ENCODE measurements at places on chromosomes 11 and 22. TPM values are rescaled to one million over a fixed set of nuclear protein-coding genes. Genes with fewer than 3 reads are reported as not detected.

TRIM48 gene
- total RNA-seq: not detected

DNA sequence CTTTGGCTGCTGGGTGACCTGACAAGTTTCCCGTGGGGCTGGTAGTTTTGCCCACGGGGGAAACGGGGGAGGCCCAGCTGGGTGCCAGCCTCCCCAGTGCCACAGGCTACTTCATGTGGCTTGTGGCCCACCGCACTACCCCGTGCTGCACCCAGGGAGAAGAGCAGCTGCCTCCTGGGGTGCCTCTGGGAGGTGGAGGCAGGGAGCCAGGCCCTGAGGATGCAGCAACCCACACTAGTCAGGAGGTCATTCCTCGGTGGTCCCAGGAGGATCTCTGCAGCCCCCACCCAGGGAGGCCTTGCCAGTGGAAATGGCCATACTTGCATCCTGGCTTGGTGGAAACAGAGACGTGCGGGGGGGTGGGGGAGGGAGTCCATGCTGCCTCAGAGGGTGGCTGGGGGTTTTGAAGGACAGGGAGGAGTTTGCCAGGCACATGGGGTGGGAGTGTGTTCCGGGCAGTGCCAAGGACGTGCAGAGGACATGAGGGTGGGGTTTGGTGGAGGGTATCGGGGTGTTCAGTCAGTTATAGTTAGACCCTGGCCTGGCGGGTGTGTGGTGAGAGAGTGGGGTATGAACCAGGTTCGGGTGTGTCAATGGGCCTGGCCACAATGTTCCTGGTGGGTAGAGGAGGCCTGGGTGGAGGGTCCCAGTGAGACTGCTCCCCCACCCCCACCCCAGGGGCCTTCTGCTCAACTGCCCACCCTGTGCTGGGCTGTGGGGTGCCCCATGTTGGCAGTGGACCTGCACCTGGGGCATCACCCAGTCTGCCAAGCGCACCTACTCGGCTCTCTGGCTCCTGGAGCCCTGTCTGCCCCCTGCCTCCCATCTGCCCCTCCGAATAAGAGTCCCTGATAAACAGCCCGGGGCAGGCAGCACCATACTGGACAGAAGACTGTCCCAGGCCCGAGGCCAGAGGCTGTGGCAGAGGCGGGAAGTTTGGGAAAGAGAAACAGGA, 3.8 kb downstream of the PIM3 start:
- no peak overlapping the region for H3K27ac ChIP-seq
- no peak overlapping the region for H3K4me3 ChIP-seq
- H3K36me3 ChIP-seq: peaks cover 18% of the 10 kb centered on the region
- peak; percentile 44 for DNase-seq
- H3K4me1 ChIP-seq: peaks cover 9% of the 10 kb centered on the region

DNA sequence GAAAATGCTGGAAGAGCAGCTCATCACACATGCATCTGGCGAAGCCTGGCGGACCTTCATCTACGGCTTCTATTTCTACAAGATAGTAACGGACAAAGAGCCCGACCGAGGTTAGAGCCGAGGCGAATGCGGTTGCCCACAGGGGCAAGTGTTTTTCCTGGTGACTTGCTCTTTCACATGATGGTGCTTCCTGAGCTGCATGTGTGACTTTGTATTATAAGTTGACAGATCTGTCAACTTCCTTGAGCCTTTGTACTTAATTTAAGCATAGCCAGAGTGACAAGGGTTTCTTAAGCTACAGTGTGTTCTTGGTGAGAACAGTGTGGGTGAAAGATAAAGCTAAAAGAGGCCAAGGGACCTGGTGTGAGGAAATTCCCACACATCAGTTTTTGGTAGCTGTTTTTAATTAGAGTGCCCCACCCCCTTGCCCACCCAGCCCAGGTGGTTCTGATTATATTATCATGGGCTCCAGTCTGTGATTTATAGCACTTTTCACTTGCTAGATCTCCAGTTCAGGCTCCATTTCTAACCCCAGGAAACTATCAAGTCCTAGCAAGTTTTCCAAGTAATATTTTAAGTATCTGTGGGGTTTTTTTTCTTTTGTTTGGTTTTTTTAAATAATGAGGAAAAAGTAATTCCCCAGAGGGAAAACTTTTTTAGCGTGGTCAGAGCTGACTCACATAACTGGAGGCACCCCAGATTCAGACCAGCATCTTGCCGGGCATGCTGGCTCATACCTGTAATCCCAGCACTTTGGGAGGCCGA, 68.0 kb upstream of the YWHAH start:
- no peak overlapping the region for H3K27ac ChIP-seq
- no peaks in the 10 kb centered on the region for H3K4me1 ChIP-seq
- no peak for DNase-seq
- no peaks in the 10 kb centered on the region for H3K27me3 ChIP-seq
- no peak overlapping the region for H3K4me3 ChIP-seq

C11orf86 gene
- not detected for total RNA-seq

- no peaks in the 10 kb centered on the region for H3K27me3 ChIP-seq
- no peaks in the 10 kb centered on the region for H3K4me1 ChIP-seq
- DNase-seq: no peak
- H3K36me3 ChIP-seq: no peaks in the 10 kb centered on the region
Observed at GRCh38 chr11:131833366-131833765, 463.0 kb downstream of the NTM start.

UBQLNL gene
- 0.26 TPM for total RNA-seq

- H3K27me3 ChIP-seq: no peaks in the 10 kb centered on the region
- H3K4me3 ChIP-seq: no peak overlapping the region
- no peaks in the 10 kb centered on the region for H3K4me1 ChIP-seq
- H3K36me3 ChIP-seq: no peaks in the 10 kb centered on the region
- DNase-seq: no peak
Observed at GRCh38 chr11:98835335-98835734, 185.4 kb upstream of the CNTN5 start.

- DNase-seq: no peak
- no peak overlapping the region for H3K4me3 ChIP-seq
- H3K4me1 ChIP-seq: no peaks in the 10 kb centered on the region
- H3K27me3 ChIP-seq: no peaks in the 10 kb centered on the region
Observed at GRCh38 chr11:96869207-96869606, 479.4 kb downstream of the JRKL start.

PKDREJ gene
- total RNA-seq: 0.04 TPM

GRCh38 chr22:22673628-22674027, 29.2 kb downstream of the GGTLC2 start:
- H3K4me1 ChIP-seq: no peaks in the 10 kb centered on the region
- peaks cover 31% of the 10 kb centered on the region for H3K27me3 ChIP-seq
- no peaks in the 10 kb centered on the region for H3K36me3 ChIP-seq
- H3K4me3 ChIP-seq: no peak overlapping the region

DNA sequence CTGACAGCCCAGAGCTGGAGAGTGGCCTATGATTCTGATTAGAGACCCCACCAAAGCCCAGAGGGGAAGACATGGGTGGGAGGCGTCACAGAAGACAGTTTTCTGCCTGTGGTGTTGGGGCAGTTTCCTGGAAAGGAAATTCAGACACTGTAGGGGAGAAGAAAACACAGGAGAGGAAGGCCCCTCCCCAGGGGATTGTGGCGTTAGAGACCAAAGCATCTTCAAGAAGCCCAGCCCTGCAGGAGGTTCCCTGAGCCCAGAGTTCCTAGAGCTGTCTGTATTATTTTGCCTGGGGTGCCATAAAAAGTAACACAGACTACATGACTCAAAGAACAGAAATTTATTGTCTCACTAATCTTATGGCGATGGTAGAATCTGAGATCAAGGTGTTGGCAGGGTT, 40.2 kb upstream of the PRAME start:
- no peaks in the 10 kb centered on the region for H3K36me3 ChIP-seq
- H3K4me1 ChIP-seq: no peaks in the 10 kb centered on the region
- DNase-seq: no peak

CDC42BPG gene
- 13.2 TPM for total RNA-seq

DNA sequence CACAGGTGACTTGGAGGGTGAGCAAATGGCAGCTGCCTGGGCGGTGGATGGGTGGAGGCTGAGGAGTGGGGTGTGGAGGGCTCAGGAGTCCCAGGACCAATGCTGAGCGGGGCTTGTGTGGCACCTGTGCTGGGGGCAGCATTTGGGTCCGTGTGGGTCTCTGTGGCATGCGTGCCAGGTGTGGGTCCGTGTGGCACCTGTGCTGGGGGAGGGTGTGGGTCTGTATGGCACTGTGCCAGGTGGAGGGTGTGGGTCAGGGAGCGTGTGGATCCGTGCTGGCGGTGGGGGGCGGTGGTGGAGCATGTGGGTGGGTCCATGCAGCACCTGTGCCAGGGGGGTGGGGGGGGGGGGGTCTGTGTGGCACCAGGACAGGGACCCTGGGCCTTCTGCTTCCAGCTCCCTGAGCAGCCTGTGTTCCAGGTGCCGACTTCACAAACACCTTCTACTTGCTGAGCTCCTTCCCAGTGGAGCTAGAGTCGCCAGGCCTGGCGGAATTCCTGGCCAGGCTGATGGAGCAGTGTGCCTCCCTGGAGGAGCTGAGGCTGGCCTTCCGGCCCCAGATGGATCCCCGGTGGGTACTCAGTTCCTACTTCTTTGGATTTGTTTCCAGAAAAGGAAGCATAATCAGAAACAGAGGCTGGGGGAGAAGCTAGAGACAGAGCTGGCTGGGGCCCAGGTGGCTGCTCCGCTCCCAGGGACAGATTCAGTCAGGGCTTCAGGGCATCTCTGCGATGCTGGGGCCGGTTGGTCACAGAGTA, 14.7 kb downstream of the SELENOO start:
- H3K4me1 ChIP-seq: no peaks in the 10 kb centered on the region
- H3K4me3 ChIP-seq: no peak overlapping the region
- H3K27ac ChIP-seq: no peak overlapping the region
- H3K27me3 ChIP-seq: no peaks in the 10 kb centered on the region
- no peak for DNase-seq
- H3K36me3 ChIP-seq: peaks cover 76% of the 10 kb centered on the region

CD3E gene
- total RNA-seq: 0.29 TPM

OSBPL5 gene
- 0.93 TPM for total RNA-seq

MFRP gene
- not detected for total RNA-seq

PANX3 gene
- not detected for total RNA-seq

DNA sequence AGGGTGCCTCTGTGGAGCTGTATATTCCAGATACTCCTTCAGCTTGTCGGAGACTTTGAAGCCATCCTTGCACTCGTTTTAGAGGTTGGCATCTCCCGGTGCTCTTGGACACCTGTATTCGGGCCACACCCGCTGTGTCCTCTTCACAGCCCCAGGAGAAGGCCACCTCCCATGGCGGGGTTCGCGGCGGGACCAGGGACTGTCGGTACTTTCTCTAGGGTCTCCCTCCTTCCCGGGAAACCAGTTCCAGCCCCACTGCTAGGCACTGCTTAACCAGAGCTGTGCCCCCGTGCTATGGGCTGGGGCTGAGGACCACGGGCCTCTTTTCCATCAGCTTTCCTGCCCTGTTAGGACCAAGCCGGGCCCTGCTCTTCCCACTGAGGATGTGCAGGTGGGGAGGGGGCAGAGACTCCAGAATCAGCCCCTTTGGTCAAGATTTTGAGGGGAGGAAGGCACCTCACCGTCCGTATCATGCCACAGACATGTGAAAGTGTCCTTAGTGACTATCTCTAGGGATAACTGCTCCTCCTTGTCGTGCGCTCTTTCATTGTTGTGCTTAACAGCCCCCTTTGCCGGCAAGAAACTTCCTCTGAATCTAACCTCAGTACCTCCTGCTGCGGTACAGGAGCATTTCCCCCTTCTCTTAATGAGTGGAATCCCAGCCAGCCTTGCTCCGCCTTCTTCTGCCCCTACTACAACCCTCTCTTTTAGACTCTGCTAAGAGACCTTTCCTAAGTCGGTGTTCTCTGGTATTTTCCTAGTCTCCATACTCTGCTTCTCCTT, 1.2 kb upstream of the B3GAT1 start:
- peaks cover 66% of the 10 kb centered on the region for H3K27me3 ChIP-seq
- H3K36me3 ChIP-seq: no peaks in the 10 kb centered on the region
- peak; percentile 67 for DNase-seq
- peak overlapping the region; percentile 53 for H3K4me3 ChIP-seq

DNA sequence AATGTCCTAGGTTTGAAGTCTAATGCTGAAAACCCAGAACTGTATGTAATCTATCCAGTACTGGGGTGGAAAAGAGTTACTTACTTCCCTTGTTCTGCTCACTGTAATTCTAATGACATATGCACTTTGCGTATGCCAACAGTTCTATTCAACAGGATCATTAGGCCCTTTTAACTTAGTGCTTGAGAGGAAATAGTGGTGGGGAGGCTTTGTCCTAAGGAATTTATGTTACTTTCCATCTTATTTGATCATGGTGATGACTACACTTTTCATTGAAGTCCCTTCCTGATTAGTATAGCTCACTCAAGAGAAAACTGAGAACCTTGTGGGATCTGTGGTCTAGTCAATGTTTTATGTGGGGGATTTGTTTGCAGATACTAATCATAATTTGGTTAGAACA, 348.2 kb downstream of the GUCY1A2 start:
- H3K36me3 ChIP-seq: no peaks in the 10 kb centered on the region
- H3K4me3 ChIP-seq: no peak overlapping the region
- no peak for DNase-seq
- H3K27ac ChIP-seq: no peak overlapping the region

CLTCL1 gene
- total RNA-seq: 11.8 TPM

STK33 gene
- total RNA-seq: 19.6 TPM

- H3K4me1 ChIP-seq: peaks cover 5% of the 10 kb centered on the region
- H3K4me3 ChIP-seq: no peak overlapping the region
- no peaks in the 10 kb centered on the region for H3K36me3 ChIP-seq
- DNase-seq: peak; percentile 56
Observed at GRCh38 chr22:20840646-20841371, 17.8 kb downstream of the PI4KA start.

DNA sequence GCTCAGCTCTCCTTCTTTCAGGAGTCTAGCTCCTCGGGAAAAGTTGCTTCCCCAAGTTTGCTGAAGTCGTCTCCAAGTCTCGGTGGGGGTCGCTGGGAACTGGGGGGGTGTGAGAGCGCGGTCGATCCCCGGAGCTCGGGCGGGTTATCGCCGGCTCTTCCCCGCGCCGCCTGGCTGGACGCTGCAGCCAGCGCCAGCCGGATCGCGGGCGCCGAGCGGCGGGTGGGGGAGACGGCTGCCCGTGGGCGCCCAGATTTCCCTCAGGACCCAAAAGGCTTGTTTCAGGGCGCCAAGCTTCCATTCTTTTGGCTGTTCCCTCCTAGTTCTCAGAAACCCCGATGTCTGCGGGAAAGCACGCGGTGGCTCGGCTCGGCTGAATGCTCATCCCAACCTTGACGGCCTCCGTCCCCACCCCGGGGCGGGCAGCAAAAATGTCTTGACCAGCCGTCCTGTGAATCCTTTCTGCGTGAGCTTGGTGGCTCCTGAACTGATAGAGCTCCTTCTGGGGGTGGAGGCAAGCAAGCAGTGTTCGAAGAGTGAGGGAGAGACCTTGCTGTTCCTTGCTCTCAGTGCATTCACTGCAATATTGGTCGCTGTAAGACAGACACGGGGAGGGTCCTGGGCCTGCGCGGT, 1.7 kb downstream of the ZBTB16 start:
- H3K4me1 ChIP-seq: peaks cover 14% of the 10 kb centered on the region
- DNase-seq: peak; percentile 70
- peak overlapping the region; percentile 47 for H3K27ac ChIP-seq
- H3K27me3 ChIP-seq: peaks cover 98% of the 10 kb centered on the region
- no peaks in the 10 kb centered on the region for H3K36me3 ChIP-seq
- H3K4me3 ChIP-seq: peak overlapping the region; percentile 81

TMEM86A gene
- total RNA-seq: 7.8 TPM

All from endodermal cell (in vitro differentiated cells).